Hepatocyte (in vitro differentiated cells): ENCODE measurements at places on chromosomes 5 and 9. TPM values are rescaled to one million over a fixed set of nuclear protein-coding genes. Genes with fewer than 3 reads are reported as not detected.
A peak's percentile ranks its signal among the peaks of the same experiment; 100 is the strongest.

NR2F1 gene
- 15.9 and 19.9 TPM in 2 replicates for total RNA-seq

ANKRD31 gene
- total RNA-seq: 0.47 and 0.60 TPM in 2 replicates

DBH gene
- not detected in 2 replicates for total RNA-seq

- DNase-seq: no peak
- H3K4me3 ChIP-seq: no peak overlapping the region
- H3K4me1 ChIP-seq: no peaks in the 10 kb centered on the region
- H3K36me3 ChIP-seq: no peaks in the 10 kb centered on the region
- H3K27me3 ChIP-seq: no peaks in the 10 kb centered on the region
Observed at GRCh38 chr9:10785255-10785654, 172.5 kb upstream of the PTPRD start.

DNA sequence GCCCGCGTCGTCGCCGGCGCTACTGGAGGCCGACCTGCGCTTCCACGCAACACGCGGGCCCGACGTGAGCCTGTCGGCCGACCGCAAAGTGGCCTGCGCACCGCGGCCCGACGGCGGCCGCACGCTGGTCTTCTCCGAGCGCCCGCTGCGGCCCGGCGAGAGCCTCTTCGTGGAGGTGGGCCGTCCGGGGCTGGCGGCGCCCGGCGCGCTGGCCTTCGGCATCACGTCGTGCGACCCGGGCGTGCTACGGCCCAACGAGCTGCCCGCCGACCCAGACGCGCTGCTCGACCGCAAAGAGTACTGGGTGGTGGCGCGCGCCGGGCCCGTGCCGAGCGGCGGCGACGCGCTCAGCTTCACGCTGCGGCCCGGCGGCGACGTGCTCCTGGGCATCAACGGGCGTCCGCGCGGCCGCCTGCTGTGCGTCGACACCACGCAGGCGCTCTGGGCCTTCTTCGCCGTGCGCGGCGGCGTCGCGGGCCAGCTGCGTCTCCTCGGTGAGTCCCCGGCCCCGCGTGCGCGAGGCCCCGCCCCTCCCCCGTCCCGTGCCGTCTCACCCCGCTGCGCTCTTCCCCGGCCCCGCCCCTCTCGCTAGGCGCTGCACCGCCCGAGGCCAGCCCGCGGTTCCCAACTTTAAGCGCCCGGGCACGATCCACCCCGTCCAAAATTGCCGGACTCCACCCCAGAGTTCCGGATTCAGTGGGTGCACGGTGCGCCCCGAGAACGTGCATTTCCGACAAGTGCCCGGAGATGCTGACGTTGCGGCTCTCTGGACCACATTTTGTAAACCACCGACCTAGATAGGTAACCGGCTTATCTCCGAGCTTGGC is 42.8 kb downstream of the NEURL1B start:
- no peak overlapping the region for H3K4me3 ChIP-seq
- H3K27me3 ChIP-seq: peaks cover 15% of the 10 kb centered on the region
- peak; percentile 52 for DNase-seq
- H3K4me1 ChIP-seq: peaks cover 16% of the 10 kb centered on the region
- no peaks in the 10 kb centered on the region for H3K36me3 ChIP-seq

- no peaks in the 10 kb centered on the region for H3K36me3 ChIP-seq
- no peak overlapping the region for H3K4me3 ChIP-seq
- no peaks in the 10 kb centered on the region for H3K4me1 ChIP-seq
- DNase-seq: peak; percentile 28
- no peak overlapping the region for H3K27ac ChIP-seq
Observed at GRCh38 chr5:102971676-102972293, 148.2 kb downstream of the GIN1 start.

KIAA0825 gene
- 4.5 and 4.9 TPM in 2 replicates for total RNA-seq

GRCh38 chr5:121890297-121890858 is 38.7 kb downstream of the FTMT start:
- no peaks in the 10 kb centered on the region for H3K27me3 ChIP-seq
- H3K36me3 ChIP-seq: no peaks in the 10 kb centered on the region
- no peaks in the 10 kb centered on the region for H3K4me1 ChIP-seq
- no peak overlapping the region for H3K4me3 ChIP-seq
- no peak overlapping the region for H3K27ac ChIP-seq

RAD17 gene
- 20.2 and 33.8 TPM in 2 replicates for total RNA-seq

RNF38 gene
- total RNA-seq: 23.7 and 25.7 TPM in 2 replicates

HAVCR2 gene
- total RNA-seq: 0.84 and 1.7 TPM in 2 replicates

GRCh38 chr9:86605303-86605702 is 251.1 kb upstream of the TUT7 start:
- no peak for DNase-seq
- H3K36me3 ChIP-seq: no peaks in the 10 kb centered on the region
- H3K27ac ChIP-seq: no peak overlapping the region
- H3K27me3 ChIP-seq: no peaks in the 10 kb centered on the region
- peaks cover 16% of the 10 kb centered on the region for H3K4me1 ChIP-seq

PTGR1 gene
- 290 and 318 TPM in 2 replicates for total RNA-seq

BSPRY gene
- 4.8 and 6.1 TPM in 2 replicates for total RNA-seq

DNA sequence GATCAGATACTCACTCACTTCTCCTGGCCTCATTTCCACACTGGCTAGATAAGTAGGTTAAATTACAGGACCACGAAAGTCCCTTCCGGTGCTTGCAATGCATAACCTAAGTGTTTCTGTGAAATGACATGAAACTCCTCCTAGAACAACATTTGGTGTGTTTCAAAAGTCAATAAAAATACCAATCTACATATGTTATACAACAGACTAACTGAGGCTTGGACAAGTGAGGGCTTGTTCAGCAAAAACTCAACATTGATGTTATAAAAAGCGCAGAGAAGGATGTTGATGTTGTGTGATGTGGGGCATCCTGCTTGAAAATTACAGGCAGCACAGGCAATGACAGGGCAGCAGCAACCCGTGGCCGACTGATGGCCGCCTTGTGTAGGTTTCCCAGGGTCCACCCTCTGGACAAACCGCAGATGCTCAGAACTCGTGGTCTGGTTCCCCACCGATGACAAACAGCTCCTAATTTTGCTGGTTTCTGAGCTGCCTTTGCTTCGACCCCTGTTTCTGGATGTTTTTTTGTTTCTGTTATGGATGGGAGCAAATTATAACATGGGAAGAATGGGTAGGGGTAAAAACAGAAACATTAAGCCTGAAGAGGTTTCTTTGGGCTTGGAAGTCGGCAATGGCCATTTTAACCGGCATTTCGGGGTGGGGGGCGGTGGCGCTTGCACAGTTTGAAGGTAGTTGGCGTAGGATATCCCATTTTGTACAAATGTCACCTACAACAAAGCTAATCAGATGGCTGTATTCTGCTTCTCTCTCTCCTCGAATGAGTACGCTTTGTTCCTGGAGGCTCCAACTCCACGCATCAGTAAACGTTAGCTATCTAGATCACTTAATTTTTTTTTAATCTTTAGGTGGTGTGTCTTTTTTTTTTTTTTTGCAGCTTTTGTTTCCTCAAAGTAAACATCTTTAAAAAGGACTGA is 116.1 kb downstream of the PDZD2 start:
- no peaks in the 10 kb centered on the region for H3K36me3 ChIP-seq
- no peak for DNase-seq
- H3K4me3 ChIP-seq: no peak overlapping the region
- H3K27ac ChIP-seq: no peak overlapping the region
